Forelimb muscle (tissue), 1 donor: ENCODE measurements at places on chromosomes 5 and 9.

DNA sequence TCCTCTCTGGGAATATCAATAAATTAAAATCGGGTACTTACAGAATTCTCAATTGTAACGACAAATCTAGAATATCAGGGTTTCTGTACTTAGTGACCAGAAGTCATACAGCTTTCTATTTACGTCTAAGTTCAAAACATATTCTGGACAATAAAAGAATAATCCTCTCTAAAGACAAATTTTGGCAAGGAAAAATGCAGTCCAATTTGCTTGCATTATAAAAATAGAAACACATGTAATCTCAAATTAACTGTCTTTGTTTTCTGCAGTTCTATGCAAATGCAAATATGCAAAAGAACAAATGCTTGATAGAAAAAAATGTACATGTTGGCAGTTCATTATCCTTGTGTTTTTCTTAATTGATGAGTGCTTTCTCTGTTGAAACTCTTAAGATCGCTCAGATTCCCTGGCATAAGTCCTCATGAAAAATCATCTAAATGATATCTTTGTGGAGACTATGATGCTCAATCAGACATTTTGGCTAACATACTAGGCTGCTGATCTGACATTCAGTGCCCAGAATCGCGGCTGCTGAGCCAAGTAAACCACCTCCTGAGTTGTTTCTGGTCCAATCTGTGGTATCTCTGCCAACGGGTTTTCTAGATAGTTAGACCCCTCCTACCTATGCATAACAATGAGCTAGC, 990.1 kb upstream of the C9orf72 start:
- no peak for DNase-seq

DNA sequence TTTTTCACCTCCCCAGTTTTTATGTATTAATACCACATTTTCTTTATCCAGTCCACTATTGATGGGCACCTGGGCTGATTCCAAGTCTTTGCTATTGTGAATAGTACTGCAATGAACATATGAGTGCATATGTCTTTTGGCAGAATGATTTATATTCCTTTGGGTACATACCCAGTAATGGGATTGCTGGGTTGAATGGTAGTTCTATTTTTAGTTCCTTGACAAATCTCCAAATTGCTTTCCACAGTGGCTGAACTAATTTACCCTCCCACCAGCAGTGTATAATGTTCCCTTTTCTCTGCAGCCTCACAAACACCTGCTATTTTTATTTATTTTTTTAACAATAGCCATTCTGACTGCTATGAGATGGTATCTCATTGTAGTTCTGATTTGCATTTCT, 340.2 kb downstream of the ADAMTS6 start:
- DNase-seq = no peak

- no peak for DNase-seq
Measured at GRCh38 chr9:92709954-92710353, 40.0 kb upstream of the IPPK start.

GRCh38 chr5:87121304-87122150, 146.2 kb upstream of the RASA1 start:
- DNase-seq = no peak

DNA sequence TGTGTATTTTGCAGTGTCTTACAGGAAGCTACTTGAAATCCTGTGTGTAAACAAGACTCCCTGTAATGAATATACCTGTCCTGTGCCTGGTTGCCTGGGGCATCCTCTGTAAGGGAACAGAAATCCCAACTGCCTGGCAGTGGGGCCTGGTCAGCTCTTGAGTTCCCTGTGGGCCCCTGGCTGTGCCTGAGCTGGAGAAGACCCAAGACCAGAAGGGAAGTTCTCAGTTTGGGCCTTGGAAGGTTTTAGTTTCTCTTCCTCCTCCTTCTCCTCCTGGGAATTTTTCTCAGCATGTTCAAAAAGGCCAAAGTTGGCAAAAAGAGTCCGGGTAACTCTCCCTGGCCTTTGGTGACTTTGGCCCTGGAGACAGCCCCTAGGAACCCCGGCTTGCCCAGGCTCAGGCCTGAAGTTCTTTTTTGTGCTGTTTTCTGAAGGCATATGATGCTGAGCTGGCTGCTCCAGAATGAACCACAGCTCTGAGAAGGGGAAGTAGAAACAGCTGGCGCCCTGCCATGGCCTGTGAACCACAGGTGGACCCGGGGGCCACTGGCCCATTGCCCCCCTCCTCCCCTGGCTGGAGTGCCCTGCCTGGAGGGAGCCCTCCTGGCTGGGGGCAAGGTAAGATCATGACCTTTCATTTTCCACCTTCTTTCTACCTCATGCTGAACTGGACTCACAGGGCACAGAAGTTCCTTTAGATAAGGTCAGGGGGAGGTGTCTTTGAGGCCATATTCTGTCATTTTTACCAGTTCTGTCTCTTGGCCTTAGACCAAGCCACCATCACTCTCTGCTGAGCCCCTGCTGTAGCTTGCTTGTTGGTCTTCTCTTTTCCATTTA, 5.8 kb downstream of the TMEM268 start:
- no peak for DNase-seq

DNA sequence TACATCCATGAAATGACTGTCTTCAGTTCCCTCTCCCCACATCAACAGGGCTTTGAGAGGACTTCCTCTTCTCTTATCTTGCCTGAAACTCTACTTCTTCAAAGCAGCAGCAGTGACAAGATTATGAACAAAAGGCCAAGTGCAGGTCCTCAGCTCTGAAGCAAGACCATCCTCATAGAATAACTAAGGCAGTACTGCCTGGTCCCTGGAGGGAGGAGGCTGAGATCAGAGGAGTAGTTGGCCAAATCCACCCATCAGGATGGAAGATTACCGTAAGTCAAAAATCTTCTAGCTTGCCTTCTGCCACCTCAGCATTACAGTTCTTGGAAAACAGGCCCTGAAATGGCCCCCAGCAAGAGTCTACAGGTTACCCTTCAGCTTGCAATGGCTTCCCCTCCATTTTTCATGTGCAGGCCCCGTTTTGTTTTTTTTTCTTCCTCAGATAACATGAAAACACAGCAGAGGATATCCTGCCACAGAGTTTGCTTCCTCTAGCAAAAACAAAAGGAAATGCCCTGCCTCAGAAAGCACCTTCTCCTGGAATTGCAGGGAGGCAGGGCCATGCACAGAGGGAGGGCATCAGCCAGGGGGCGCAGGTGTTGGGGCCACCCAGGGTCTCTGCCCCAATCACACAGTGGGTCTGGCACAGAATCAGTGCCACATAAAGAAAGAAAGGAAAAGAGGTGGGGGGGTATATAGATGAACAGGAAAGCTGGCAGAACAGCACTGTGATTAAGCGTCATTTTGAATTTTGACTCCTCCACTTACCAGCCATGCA, 40.0 kb downstream of the KLHL3 start:
- no peak for DNase-seq

- no peak for DNase-seq
Measured at GRCh38 chr5:151819830-151820229, 48.1 kb downstream of the G3BP1 start.

DNA sequence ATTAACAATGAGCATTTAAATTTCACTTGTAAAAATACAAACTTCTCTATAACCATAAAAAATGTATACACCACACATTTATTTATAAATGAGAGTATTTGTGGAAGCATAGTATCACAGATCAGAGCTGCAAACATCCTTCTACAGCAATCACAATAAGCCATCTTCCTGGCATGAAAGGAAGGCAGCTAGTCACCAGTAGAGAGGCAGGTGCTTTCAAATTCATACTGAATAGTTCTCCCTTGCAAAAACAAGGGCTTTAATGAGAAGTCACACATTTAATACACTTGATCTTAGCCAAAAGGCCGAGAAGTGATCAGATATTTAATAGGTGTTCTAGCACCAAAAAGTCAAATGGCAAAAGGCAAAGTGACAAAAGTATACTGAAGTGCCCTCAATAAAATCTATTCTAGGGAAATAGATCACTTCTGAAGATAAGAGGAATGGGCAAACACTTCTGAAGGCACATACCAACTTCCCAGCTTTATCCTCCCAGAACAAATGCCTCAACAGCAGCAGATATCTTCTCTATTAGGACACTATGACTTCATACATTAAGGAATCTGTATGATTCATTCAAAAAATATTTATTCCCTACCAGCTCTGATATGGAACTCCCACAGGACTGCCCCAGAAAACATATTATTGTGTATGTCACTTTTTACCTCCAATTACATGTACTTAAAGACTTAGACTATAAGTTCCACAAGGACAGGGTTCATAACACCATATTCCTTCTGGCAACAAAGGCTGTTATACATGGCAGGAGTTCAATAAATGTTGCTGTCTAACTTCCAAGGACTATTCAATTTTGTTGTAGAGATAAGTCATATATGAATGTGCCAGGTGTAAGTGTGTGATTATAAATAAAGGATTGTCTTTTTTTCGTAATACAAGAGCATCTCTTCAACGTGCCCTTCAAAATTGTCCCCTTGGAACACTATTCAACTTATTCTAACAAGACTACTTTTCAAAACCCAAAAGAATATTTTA, 31.7 kb downstream of the MAPKAP1 start:
- no peak for DNase-seq

DNA sequence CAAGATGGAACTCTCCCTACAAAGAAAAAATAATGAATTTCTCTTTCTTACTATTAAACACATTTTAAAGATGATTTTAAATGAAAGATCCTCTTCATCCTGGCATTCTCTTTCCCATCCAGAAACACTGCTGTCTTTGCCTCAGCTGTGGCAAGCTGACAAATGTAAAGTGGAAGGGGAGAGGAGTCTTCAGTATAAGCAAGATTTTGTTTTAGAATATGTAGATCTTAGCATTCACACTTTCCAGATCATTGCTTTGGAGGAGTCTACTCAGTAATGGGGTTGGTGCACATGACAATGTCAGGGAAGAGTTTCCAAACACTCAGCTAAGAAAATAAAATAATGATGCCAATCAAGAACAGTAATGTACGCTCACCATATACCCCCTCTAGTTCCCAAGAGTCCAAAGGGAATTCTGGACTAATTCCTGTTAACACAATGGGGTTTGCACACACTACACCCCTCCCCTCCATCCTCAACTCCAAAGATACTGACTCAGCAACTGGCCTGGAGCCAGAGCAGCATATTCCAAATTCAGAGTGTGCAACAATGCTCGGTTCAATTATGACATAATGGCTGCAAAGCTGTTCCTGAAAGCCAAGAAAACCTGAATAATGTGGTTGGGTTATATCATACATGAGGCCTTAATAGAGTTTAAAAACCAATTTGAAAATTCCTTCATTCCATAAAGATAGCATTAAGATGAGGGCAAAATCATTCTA, 4.6 kb downstream of the C5orf63 start:
- no peak for DNase-seq

DNA sequence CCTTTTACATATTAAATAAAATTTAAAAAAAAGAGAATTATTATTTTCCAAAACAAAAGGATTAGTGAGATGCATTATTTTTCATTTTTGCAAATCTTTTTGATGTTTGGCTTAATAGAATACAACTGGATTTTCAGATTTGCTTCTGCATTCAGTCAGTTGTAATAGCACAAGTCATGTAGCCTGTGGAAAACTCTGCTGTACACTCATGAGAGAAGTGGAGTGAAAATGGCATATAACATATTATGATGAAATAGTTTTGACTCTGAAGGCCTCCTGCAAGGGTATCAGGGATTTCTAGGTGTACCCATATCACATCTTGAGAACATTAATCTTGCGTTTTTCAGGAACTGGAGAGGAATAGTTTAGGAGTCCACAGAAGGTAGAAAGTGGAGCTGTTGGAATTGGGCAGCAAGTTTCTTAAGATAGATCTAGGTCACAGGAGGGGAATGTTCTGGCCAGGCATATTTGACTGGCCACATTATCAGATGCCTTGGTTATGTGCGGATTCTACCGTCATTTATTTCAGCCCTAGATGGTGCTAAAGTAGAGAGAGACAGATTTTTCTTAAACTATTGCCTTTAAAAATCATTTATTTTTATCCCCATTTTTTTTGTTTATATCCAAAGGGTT, 16.4 kb downstream of the LNPEP start:
- DNase-seq = no peak

- DNase-seq = no peak
Measured at GRCh38 chr9:128521956-128522355, 17.4 kb downstream of the GLE1 start.

GRCh38 chr5:110002652-110003051, 312.9 kb downstream of the MAN2A1 start:
- DNase-seq = no peak
